ENCODE measurements at places on chromosomes 1 and 21.

DNA sequence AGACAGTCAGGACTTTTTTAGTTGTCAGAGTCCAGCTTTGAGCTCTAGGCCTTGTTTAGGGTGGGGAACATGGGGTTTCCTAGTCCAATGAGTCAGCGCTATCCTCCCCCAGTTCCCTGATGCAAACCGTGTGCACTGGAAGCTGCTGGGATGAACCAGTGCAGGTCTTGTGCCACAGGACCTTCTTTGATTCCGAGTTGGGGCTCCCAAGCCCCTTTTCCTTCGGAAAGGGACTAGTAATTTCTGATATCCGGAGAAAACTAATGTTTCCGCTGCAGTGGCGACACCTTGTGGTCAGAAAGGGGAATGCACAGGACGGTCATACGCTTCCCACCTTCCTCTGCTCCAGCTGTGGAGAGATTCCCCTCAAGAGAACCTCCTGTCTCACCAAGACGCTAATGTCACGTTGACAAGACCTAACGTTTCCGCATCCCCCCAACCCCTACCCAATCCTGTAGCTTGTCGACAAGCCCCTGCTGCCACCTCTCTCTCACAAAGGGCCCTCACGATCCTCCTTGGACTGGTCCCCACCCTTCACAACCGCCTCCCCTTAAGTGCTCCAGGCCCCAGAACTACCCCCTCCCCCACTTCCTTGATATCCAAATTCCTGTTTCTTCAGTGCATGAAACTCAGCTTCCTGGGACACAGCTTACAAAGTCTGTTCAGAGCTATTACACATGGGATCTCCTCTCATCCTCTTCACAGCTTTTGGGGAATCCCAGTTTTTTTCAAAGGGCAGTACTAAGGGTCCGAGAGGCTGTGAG lies 30.9 kb downstream of the GPA33 start:
- peak; percentile 69 for DNase-seq

DNA sequence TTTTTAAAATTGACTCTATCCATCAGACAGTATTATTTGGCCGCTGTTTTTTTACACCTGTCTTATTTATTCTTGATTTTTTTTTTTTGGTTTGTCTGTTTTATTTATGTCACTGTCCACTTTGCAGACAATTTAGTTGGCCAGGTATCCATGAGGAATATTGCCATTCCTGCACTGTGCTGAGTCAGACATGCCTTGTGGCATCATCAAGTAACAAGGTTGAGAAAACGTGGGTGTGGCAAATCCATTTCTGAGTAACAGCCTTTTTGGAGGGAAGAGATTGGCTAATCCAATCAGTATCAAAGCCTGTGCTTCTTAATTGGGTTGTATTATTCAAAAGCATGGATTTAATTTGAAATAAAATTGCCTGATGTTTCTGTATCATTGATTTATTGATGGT lies 463.1 kb downstream of the USP25 start:
- DNase-seq: no peak

DNA sequence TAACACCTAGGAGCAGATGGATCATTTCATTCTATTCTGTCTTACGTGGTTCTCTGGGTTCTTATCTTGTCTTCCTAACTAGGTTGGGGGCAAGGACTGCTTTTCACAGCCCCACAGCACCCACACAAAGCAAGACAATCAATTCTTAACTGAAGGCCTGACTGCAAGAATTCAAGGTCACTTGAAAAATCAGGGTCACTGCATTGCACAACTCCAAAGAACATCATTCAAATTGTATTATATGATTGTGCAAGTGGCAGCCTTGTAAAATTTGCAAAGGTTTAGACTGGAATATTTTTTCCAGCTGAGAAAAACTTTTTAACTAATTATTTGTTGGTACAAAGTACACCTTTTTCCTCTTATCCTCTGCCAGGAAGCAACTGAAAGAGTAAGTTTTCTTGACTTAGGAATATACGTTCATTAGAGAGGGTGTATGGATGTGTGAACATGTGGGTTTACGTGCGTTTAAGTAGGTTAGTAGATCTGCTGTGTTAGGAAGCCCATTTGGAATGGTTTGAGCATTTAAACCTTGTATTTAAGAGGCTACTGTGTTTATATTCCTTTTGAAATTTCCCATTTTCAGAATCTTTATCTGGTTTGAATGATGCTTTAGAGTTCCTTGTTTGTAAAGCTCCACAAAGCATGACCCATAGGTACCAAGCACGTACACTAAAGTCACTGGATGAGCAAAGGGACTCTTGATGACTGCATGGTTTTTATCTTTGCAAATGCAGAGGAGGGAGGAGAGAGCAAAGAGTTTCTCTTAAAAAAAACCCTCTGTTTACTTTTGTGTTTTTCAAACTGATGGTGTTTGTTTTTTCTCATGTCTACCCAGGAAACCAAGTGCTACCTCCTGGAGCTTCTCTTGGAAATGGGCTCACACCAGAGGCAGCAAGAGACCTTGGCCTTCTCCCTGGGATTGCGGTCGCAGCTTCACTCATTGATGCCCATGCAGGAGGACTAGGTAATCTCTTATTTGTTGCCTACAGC lies 214.9 kb downstream of the FGGY start:
- no peak for DNase-seq

DNA sequence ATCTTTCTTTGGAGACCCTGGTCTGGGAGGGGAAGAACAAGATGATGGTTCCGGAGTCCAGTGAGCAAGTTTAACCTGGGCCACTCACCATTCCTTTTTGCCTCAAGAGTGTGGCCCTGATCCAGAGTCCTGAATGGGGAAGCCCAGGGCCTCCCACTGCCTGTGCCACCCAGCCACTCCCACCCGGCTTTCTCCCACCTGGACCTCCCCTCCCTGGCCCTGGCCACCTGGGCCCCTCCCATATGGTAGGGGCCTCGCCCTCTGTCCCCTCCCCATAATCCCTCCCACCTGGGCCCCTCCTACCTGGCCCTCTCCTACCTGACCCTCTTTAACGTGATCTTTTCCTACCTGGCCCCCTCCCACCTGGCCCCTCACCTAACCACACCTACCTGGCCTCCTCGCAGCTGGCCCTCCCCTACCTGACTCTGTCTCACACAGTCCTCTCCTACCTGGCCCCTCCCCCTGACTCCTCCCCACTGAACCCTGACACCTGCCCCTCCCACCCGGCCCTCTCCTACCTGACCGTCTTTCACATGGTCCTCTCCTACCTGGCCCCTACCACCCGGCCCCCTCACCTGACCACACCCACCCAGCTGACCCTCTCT lies 220.7 kb upstream of the VAMP3 start:
- no peak for DNase-seq

- DNase-seq: no peak
These were observed 259.5 kb upstream of the CHRM3 start for GRCh38 chr1:239126884-239127283.

- no peak for DNase-seq
These were observed 11.9 kb upstream of the ADGRB2 start for GRCh38 chr1:31776032-31776431.

DNA sequence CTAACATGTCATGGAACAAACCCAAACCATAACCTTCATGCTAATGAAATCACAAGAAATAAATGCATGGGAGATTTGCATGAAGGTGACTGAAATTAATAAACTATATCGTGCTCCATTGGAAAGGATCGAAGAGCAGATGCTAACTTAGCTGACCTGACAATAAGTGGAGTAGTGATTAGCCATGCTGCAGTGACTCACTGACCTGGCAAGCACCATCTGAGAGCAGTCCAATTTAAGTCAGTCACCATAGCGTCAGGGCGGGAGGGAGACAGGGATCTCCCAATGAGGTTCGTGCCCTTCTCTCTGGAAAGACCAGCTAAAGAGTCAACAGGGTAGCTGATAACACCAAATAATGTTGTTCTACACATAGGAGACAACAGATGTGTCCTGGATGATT lies 21.5 kb downstream of the OLIG2 start:
- no peak for DNase-seq

DNA sequence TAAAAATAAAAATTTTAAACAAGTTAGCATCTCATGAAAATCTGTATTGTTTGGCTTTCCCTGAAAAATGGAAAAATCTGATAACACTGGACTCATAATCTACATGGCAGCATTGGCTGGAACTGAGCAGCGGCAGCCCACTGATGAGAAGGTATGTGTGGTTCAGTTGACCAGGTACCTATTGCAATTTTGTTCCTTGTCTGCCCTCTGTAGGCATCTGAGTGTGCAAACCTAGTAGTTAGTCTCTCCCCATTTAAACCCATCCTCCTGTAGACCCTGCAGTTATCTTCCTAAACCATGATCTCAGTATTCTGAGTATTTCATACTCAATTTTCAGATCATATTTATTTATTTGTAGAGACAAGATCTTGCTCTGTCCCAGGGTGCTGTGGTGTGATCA lies 59.4 kb upstream of the SERBP1 start:
- DNase-seq: no peak

GRCh38 chr1:101902199-101902598 lies 94.5 kb downstream of the OLFM3 start:
- no peak for DNase-seq

- DNase-seq: no peak
These were observed 2.7 kb downstream of the DVL1 start for GRCh38 chr1:1346501-1346890.

DNA sequence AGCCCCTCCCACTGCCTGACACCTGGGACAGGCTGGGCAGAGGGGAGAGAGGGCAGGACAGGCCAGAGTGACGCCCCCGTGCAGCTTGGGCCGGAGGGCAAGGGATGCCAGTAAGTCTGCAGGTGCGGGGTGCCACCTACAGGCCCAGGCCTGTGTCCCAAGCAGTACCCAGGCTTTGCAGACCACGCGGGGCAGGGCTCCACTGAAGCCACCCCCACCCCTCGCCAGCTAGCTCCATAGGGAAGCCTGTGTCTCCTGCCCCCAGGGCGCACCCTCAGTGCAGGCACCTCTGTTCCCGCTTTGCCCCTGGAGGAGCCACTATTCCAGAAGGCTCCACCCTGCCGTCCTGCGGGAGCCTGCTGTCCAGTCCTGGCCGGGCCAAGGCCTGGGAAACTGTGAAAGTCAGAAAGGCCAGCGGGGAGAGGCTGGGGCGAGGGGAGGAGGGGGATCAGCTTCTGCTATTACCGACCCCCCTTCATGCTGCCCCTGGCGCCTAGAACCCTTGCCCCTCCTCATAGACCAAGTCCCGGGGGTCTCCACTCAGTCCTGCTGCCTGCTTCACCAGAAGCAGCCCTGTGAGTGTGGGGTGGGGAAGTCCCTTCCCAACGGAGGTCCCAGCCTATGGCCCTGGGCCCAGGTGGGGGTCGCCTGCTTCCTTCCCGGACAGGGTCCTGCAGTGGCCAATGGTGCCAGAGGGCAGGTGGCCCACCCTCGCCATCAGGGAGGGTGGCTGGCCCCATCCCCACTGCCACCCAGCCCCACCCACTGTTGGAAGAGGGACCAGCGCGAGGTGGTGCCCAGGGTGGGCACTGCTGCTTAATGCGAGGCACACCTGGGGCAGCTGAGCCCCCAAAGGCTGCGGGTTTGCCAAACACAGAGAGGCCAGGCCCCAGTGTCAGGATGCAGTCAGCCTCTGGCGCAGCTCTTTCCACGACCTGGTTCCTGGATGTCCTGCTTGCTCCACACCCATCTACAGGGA lies 54.4 kb downstream of the KCNAB2 start:
- no peak for DNase-seq

- no peak for DNase-seq
These were observed 11.4 kb downstream of the SLC45A3 start for GRCh38 chr1:205668951-205669340.

GRCh38 chr1:175191659-175192058 lies 917 bp downstream of the KIAA0040 start:
- DNase-seq: no peak

GRCh38 chr1:39943471-39944290 lies 11.3 kb upstream of the MFSD2A start:
- no peak for DNase-seq

DNA sequence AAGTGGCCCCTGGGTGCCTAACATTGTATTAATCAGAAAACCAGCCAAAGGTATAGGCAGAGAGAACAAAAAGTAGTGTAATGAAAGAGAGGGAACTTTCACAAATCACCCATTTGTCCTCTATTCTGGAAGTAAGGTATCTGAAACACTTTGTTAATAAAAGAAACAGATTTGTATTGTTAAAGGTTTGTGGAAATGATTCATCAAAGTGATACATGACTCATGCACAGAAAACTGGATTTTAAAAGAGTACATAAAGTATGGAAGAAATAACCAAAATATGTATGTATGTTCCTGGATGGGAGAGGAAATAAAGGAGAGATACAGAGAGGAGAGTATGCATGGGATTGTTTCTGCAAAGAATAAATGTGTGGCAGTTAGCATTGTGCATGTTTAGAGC lies 126.8 kb downstream of the RGS21 start:
- no peak for DNase-seq

DNA sequence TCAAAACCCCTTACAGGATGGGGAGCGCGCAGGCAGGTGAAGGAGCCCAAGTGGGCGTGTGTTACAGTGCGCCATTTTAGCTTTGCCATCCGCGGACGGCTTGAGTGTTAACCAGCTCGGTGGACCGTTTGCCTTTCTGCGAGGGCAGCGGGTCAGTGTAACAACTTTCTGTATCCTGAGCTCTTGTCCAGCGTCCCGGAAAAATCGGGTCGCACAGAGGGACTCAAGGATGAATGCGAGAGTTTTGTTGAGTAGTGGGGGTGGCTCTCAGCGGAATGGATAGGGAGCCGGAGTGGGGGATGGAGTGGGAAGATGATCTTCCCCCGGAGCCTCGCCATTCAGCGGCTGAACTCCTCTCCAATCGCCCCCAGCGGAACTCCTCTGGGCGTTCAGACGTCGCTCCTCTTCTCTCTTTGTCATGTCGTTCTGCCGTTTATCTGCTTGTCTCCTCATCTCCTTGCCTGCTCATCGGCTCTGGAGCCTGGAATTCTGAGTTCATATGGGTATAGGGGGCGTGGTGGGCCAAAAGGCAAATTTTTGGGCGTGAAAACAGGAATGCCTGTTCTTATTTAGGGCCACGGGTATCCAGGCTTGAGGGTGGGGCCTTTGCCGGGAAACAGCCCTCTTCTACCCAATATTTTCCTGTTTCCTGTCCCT lies 295.4 kb downstream of the CTH start:
- no peak for DNase-seq

DNA sequence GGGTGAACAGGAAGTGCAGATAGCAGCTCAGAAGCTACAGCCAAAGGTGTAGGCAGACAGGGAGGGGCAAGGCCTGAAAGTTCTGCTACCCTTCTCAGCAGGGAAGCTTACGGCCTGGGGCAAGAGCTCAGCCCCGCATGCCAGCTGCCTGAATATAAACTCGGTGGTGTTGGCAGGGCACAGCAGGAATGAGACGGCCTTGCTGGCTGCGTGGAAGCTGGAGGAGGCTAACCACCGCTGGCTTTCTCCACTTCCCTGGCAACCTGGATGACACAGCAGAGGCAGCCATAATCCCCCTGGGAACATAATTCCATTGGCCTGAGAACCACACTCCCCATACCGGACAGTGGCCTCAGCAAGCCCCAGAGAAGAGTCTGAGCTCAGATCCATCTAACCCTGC lies 81.9 kb upstream of the PRRC2C start:
- peak; percentile 29 for DNase-seq

DNA sequence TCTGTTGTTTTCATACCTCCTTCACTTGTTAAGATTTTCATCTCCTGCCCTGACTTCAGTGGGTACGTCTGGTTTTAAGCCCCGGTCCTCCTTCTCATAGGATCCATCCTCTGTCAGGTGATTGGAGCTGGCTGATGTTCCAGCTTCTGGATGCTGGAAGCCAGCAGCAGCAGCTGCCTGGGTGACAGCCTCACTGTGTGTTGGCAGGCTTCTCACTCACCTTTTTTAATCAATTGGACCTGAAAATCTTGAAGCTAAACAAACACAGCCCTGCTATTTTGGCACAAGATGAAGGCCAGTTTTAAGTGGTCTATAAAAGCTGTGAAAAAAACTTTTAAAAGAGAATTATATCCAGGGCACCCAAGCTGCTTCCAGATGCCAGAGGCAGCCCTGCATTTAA lies 181.0 kb downstream of the DISC1 start:
- no peak for DNase-seq

GRCh38 chr1:150961756-150962155 lies 12.9 kb downstream of the CERS2 start:
- DNase-seq: no peak
